ENCODE measurements at places on chromosomes 6 and 20.

DNA sequence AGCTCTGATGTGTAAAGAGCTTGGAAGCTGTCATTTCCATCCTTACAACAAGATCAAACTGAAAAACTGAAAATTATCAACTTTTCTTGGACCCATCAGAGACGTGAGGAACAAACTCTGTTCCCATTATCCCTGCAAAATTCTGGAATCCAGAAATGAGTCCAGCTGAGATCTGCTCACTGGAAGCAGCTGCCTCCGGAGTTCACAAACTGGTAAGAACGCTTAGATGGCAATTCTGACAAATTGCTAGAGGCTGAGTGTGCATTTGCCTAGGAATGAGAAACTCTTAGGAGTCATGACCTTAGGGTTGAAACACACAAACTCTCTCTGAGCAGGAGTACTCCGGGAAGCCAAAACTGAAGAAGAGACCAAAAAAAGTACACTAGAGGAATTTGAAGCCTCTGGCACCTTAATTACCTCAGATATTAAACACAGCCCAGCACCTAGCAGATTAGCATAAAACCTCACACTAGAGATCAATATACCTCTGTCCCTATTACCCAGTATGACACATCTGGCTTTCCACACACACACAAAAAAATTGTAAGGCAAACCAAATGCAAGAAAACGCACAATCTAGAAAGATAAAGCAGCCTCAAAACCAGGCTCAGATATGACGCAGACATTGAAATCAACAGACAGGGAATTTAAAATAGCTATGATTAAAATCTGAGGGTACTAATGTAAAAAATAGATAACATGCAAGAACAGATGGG, 233.5 kb upstream of the SGK1 start:
- DNase-seq, result no peak

- no peak for DNase-seq
Observed at GRCh38 chr6:28794175-28795002, 129.4 kb downstream of the TRIM27 start.

- DNase-seq, result no peak
Observed at GRCh38 chr6:14210077-14210476, 92.5 kb downstream of the CD83 start.

DNA sequence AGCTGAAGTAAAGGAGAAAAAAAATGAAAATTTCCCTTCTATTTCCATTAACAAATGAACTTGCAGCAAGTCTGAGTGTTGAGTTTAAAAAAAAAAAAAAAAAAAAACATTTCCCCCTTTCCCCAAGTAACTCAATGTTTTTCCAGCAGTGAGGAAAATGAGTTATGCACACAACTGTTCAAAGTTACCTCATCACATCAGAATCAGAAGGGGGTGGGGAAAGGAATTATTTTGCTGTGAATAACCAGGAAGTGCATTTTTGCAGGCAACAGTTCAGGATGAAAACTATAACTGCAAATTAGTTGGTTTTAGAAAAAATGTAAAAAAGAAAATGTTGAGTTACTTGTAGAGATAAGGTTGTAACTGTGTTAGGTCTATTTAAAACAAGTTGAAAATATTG, 568.9 kb upstream of the CITED2 start:
- DNase-seq, result no peak

- DNase-seq, result no peak
Observed at GRCh38 chr6:14903176-14904038, 342.5 kb upstream of the JARID2 start.

DNA sequence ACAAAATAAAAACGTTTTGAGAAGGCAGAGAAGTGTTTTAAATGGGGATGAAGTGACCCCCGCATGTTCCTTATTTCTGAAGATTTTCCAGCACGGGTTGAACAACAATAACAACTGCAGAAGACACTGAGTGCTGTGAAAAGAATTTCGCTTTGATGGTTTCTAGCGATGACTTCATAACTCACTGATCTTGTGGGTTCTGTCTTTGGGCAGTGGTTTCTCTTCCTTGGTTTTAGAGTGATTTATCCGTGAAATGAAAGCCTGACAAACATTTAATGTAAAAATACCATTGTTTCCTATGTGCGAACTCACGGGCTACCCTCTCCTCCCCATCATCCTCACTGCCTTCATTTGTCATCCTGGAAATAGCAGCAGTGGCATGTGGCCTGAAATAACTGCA, 793.9 kb downstream of the QKI start:
- no peak for DNase-seq

DNA sequence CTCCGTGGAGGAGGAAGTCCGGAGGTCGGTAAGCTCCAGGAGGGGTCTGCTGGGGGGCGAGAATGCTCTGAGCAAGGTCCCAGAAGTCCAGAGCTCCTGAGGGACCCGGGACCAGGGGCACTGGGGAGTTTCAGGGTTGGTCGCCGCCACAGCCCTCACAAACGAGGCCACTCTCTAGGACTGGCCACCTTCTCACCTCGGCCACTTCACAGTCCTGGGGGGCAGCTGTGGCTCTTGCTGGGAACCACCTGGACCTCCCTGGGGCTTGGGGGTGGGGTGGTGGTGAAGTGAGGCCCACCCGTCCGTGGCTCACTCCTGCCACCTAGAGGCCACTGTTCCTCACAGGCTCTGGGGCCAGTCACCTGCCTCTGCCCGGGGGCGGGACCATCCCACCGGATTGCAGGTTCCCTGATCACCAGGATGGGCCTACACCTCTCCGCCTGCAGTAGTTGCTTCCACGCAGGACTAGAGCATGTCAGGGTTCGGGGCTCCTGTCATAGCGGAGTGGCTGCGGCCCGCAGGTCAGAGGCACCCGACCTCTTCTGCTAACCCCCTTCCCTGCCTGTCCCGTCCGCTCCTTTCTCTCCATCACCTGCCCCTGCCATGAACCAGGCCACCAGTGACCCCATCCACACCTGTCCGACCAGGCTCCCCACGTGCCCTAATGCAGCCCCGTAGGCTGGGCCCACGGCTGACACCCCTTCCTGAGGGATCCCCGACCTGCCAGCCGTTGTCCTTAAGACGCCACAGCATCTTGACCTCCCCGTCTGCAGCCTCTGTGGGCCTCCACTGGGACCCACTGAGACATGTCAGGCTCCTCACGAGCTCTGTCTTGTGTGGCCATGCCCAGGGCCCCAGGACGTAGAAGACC, 5.1 kb upstream of the TCEA2 start:
- peak; percentile 82 for DNase-seq

GRCh38 chr6:11322252-11322885, 89.9 kb upstream of the NEDD9 start:
- DNase-seq, result no peak

- no peak for DNase-seq
Observed at GRCh38 chr6:23111984-23112383, 542.6 kb downstream of the HDGFL1 start.

DNA sequence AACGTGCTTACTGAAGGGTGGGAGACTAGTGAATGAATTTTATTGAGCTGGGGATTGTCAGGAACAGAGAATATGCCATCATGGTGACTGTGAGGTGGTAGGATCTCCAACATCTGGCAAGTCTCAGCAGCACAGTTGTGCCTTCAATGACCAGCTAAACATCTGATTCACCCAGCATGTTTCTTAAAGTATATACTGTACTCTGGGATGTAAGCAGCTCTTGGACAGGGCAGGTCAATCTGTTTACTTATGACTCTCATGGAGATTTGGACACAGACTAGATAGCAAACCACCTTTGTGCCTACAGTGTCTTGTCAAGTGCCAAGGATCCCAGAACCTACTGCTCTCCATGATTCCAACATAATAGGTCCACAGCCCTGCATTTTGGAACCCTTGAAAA, 801.0 kb upstream of the CITED2 start:
- no peak for DNase-seq

- DNase-seq, result no peak
Observed at GRCh38 chr20:62701161-62702012, 7.2 kb upstream of the NTSR1 start.

DNA sequence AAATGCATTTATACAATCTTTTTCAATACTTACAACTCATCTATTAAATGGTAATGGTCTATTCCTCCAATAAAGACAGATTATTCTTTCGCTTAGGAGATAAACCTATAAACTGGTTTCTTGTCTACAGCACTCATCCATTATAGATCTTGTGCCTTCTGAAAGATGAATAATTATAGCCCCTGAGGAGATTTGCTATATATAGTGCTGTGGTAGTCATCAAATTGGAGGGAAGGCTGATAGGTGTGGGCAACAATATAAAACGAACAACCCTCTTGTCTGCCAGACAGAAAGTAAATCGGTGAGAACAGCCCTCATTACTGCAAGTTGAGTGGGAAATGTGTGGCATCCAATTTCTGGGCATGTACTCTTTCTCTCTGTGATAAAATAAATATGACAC, 292.5 kb upstream of the CNR1 start:
- no peak for DNase-seq

DNA sequence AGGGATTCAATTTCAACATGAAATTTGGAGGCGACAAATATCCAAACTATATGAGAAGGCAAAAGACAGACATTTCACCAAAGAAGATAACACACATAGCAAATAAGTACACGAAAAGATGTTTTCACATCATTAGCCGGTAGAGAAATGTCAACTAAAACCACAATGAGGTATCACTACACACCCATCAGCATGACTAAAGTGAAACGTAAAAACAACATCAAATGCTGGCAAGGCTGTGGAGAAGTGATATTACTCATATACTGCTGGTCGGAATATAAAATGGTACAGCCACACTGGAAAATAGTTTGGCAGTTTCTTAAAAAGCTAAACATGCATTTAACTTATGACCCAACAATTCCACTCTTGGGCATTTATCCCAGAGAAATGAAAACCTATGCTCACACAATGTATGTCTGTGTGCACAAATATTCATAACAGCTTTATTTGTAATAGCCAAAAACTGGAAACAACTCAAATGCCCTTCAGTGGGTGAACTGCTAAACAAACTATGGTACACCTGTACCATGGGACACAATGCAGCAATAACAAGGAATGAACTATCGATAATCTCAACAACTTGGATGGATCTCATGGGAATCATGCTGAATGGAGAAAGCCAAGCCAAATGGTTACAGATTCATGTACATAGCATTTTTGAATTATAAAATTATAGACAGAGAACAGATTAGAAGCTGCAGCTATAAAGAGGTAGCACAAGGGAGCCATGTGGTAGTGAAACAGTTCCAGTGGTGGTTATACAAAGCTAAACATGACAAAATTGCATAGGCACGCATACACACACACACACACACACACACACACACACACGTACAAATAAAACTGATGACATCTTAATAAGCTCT, 8.6 kb downstream of the ADAT2 start:
- DNase-seq, result peak; percentile 7

- no peak for DNase-seq
Observed at GRCh38 chr6:6873778-6874177, 234.0 kb upstream of the RREB1 start.

GRCh38 chr6:88499845-88500699, 333.9 kb upstream of the CNR1 start:
- DNase-seq, result no peak

- no peak for DNase-seq
Observed at GRCh38 chr20:47583551-47583950, 81.9 kb downstream of the NCOA3 start.

DNA sequence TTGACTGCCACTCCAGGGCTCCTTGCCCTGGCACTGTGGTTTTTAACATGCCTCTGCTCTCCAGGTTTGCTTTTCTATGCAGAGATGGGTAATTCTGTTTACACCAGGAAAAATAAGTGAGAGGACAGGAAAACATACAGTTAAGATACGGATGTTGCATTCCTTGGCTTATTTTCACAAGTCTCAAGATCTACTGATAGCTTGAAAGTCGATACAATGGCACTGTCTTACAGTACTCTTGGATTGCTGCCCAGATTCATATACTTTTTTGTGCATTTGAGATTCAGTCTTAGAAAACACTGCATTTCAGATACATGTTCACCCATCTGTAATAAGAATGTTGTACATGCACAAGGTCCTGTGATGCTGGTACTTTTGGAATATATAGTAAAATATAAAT, 159.6 kb upstream of the FLRT3 start:
- no peak for DNase-seq

DNA sequence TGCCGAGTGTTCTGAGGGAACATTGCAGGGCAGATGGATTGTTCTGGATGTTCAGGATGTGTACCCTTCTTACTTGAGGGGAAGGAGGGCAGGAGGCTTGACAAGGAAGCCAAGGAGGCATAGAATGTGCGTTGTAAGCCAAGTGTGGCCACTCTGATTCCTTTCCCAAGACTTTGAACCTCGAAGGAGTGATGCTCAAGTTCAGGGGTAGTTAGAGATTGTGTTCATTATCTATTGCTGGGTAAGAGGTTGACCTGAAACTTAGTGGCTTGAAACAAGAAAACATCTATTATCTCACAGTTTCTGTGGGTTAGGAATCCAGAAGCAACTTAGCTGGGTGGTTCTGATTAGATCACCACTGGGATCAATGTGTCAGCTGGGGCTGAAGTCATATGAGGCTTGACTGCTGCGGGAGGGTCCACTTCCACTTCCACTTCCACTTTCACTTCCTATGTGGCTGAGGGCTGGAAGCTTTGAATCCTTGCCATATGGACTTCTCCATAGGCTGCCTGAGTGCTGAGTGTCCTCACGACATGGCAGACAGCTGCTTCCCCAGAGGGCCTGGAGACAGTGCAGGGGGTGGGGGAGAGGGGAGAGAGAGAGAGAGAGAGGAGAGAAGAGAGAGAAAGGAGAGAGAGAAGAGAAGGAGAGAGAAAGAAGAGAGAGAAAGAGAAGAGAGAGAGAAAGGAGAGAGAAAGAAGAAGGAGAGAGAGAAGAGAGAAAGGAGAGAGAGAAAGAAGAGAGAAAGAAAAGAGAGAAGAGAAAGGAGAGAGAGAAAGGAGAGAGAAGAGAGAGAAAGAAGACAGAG, 6.9 kb upstream of the CD40 start:
- peak; percentile 30 for DNase-seq

GRCh38 chr6:45123023-45123422, 205.1 kb upstream of the RUNX2 start:
- DNase-seq, result no peak

DNA sequence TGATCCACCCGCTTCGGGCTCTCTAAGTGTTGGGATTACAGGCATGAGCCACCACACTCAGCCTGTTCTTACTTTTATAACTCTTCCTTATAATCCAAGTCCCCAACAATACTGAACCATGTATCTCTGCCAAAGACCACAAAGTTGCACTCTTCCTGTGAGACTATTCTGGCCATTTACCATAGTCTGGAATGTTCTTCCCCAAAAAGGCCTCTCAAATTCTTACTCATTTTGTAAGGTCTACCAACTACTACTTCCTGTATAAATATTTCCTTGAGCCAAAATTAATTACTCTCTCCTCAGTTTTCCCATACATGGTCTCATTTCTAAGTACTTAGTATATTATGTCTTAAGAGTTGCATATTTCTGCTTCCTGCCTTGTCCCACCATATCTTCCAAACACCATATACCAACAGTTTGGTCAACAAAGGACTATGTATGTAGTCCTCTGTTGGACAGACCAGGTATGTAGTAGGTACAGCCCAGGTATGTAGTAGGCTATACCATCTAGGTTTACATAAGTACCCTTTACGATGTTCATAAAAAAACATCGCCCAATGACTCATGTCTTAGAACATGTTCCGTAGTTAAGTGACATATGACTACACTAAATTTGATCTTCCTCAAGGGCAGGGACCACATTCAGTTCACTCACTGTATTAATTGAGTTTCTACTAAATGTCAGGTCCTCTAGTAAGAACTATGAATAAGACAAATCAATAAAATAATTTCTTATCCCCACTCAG, 22.0 kb downstream of the RANBP9 start:
- no peak for DNase-seq

Data from CD4-positive, alpha-beta T cell treated with Interleukin-12 subunit alpha and Interleukin-12 subunit beta, for 1 hour (primary cell).